Muscle of arm (tissue), 14 donors: ENCODE measurements at places on chromosomes 7 and 10.

DNA sequence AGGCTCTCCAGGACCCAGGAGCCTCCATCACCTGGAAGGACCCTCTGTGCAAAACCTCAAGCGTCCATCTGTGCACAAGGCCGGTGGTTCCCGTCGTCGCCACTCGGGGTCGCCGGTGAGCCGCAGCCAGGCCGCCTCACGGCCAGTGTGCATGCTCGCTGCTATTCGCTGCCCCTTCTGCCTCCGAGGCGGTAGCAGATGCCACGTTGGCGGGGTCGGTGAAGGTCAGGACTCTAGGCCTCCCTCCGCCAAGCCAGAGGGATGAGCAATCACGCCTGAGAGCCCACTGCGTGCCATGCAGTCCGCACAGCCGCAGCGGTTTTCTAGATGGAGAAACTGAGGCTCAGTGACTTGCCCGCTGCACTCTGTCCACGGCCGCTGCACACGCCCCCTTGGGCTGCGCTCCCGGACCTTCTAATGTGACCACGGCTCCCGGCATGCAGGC is 5.7 kb downstream of the UPK3B start:
- peak; percentile 64 for DNase-seq

DNA sequence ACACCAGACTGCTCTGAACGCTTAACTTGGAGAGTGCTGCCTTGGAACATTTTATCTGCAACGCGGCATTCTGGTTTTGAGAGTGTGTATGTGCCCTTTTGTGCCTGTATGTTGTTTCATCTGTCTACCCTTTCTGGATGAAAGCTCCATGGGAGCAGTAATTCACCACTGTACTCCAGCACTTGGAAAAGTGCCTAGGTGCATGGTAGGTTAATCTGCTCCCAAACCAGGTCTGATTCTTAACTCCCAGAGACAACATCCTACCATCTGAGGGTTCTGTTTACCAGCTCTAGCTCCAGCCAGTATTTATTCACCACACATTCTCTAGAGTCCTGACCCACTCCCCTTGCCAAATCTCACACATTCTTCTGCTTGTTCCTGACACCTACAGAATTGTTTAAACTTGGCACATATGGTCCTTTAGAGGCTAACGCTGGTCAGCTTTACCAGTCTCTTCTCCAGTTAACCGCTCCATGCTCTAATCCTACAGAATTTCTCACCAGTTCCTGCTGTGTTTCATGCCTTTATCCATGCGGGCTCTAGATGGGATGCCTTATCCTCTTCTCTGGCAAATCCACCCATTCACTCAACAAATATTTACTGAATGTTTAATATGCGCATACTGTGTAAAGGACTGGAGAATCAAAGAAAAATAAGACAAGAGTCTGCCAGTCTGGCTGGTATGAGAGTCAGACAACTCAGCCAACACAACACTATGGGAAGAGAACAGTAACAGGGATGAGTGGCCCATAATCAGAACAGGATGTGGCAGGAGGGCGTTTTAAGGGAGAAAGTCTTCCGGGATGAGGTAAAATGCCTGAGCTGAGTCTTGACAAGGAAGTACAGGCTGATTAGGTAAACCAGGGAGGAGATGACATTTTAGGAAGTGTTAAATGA is 46.3 kb downstream of the MTPN start:
- no peak for DNase-seq

DNA sequence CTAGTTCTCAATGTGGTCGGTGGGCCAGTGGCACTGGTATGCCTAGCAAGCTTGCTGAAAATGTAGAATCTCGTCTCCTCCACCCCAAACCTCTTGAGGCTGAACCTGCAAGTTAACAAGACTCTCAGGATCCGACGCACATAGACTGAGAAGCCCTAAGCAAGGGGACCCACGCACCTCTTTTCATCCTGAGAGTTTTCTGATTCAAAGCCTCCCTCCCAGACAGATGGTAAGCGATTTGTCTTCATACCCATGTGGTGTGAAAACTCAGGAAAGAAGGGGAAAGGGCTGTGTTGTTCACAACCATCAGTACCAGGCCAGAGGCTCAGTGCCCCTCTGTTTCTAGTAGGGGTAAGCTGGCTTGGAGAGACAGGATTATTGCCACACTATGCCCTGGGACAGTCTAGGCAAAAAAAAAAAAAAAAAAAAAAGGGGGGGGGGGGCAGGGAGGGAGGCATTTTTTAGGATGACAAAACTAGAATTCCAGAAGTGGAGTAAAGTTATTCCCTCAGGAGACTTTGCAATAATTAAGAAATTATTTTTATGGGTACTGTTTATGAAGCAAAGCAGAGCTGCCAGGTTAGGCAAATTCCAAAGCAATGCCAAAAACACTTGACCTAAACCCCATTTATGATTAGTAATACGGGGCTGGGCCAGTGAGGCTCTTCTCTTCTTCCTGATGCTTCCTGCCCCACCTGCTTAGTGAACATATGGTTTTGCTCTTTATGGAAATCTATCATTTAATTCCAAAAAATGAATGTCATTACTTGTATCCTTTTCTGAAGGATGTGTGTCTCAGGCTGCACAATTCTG is 117.6 kb upstream of the PDLIM1 start:
- no peak for DNase-seq

GRCh38 chr7:70154521-70155180 is 556.4 kb downstream of the AUTS2 start:
- no peak for DNase-seq

DNA sequence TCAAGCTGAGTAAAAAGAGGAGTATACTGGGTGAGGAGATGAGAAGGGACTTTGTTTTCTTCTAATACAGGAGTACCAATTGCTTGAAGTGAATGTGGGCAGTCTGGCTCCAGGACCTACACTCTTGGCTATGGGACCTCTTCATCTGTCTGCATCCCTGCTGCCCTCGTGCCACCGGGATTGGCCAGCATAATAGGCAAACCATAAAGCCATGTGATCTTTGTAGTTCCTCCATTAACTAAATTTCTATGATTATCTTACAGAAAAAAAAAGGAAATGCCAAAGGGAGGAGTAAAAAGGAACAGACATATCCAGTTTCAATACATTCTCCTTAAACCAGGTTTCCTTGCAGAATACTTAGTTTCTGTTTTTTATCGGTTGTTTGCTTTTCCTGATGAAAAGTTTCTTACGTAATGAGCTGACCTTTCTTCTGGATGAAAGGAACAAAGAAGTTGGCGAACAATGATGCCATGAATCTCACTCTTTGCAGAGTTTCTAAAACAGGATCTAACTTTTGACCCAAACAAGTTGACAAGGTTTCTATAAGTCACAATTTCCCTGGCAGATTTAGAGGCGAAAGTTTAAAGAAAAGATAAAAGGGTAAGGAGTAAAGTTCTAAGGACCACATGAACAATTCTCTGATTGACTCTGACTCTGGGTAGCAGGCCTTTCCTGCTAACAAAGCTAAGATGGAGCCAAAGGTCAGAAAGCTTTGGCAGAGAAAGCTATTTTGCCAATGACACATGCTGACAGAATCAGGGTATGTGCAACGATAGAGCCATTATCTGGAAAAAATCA is 54.1 kb downstream of the LAMB1 start:
- no peak for DNase-seq

DNA sequence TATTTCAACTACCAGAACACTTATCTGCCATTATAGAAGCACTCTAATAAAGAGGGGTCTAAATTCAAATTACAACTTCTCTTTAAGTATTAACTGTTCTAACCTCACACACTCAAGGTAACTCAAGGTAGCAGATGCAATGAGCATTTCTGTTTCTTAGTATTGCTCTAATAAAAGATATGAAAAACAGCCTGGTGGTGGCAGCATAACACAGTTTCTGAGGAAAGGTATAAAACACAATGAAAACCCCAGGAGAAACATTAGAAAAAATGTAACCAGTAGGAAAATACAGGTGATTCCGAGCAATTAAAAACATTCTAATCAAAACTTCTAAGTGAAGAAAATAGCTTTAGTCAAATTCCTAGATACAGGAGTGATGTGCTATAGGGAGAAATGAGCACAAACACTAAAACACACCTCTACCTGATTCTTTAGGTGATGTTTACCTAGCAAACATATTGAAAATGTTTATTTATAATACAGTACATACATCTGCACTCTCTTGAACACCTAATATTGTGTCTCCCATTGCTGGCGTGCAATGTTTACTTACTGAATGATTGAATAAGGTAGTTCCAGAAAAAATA is 3.5 kb downstream of the MKRN1 start:
- peak; percentile 27 for DNase-seq

GRCh38 chr10:78199759-78200158 is 166.1 kb downstream of the RPS24 start:
- DNase-seq, result no peak

GRCh38 chr7:159099711-159100231 is 44.9 kb downstream of the VIPR2 start:
- DNase-seq, result no peak

- DNase-seq, result no peak
Observed at GRCh38 chr10:71657604-71658466, 61.7 kb downstream of the C10orf105 start.

DNA sequence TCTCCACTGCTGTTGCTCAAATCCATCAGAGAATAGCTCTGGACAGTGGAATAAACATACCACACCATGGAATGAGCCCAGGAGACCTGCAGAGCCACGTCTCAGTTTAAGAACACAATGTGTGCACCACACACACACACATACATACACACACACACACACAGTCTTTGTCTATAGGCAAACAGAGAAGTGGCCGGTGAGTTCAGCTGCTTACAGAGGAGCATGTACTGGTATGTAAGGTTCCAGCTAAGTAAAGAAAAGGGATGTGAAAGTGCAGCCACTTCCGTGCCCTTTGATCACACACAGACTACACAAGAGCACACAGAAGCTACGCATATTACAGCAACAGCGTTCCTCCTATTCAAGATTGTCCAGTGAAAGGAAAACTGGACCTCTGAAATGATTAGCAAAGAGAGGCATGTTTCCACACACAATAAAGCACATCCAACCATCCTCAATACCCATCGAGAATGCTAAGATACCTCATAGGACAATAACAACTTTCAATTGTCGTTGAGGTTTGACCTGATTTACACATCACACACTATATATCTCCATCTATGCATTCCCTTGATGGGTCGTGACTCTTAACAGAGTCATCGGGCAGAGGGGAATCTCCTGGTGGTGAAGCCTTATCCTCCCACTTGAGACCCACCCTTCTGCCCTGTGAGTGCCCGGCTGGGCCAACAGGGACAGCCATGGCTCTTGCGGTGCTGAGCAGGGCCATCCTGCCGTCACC is 23.6 kb downstream of the SLC35B4 start:
- no peak for DNase-seq

- no peak for DNase-seq
Observed at GRCh38 chr7:128937647-128938543, at the start of gene IRF5. Gene IRF5 (plus strand): TSS chr7:128937927. CDS start chr7:128942082, 4,155 bp downstream.

DNA sequence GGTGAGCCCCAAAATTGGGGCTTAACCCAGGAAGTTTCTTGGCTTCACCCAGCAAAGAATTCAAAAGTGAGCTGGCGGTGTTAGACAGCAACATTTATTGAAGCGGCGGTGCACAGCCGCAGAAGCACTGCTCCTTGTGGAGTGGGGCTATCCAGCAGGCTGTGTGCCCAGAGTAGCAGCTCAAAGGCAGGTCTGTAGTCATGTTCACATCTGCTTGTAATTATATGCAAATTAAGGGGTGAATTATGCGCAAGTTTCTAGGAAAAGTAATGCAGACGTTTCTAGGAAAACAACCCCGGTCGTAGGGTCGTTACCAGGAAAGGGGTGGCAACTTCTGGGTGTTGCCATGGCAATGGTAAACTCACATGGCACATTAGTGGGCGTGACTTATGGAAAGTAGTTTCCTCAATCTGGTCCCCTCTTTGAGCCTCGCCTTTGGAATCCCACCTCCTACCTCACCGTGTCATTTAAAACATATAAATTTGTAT is 13.7 kb upstream of the KBTBD2 start:
- DNase-seq, result peak; percentile 91

DNA sequence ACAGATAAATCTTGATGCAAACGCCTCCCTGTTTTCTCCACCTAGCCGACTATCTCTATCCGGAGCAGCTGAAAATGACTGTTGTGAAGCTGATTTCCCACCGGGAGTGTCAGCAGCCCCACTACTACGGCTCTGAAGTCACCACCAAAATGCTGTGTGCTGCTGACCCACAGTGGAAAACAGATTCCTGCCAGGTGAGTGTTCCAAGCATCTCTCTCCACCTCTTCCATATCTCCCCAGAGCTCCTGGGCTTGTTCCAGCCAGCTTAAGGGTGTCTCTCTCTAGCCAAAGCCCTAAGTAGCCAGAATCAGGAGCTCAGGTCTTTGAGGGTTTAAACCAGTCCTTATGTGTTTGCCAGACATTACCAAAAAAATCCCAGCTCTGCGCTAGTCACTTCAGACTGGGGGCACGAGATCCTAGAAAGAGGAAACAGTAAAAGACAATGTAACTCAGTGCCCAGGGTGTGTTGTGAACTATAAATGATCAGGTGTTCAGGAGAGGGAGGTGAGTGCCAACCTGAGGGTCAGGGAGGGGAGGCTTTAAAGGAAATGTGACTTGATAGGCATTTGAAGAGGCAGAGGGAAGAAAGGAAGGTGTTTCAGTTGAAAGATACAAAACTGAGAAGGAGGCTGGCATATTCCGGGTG is 4.4 kb downstream of the PLAU start:
- DNase-seq, result no peak

- DNase-seq, result no peak
Observed at GRCh38 chr10:94622666-94623205, 60.8 kb upstream of the CYP2C18 start.

- no peak for DNase-seq
Observed at GRCh38 chr7:17159500-17160037, 138.9 kb upstream of the AHR start.

DNA sequence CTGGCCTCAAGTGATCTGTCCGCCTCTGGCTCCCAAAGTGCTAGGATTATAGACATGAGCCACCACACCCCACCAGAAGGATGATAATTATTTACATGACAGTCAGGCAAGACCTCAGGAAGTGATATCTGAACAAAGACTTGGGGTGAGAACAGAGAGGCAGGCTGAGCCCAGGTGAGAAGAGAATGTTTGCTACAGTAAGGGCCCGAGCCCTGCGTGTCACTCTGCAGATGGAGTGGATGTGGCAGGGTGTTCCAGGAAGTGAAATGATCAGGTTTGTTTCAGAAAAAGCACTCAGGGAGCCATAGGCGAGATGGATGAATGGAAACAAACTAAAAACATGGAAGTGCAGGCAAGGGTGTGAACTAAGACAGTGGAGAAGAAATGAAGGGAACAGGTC is 22.2 kb downstream of the SFMBT2 start:
- no peak for DNase-seq

- no peak for DNase-seq
Observed at GRCh38 chr10:125149036-125149679, 11.2 kb downstream of the CTBP2 start.

DNA sequence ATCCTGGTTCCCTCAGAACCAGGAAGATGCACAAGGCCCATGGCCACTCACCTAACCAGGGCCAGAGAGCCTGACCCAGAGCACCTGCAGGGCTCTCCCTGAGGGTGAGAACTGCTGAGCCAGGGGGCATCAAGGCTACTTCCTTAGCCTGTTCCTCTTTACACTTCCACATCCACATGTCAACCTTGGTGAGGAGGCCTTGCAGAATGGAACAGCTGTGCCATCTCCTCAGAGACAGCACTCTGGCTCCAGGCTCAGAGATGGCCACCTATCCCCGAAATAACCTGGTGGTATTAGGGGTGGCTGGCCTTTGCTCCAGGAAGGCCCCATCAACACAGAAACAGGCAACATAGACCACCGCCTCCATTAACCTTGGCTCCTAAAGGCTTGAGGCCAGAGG is 473.0 kb downstream of the RPS24 start:
- DNase-seq, result no peak

- no peak for DNase-seq
Observed at GRCh38 chr7:2060701-2061100, 172.0 kb downstream of the MAD1L1 start.

GRCh38 chr7:29896685-29897411 is 90.5 kb downstream of the WIPF3 start:
- no peak for DNase-seq
